ENCODE measurements at places on chromosomes 16 and 17. TPM values are rescaled to one million over a fixed set of nuclear protein-coding genes. Genes with fewer than 3 reads are reported as not detected.

Gene CTF1
- total RNA-seq: 0.29 TPM

Gene MEOX1
- total RNA-seq: 0.84 TPM

Gene NPIPA8
- not detected for total RNA-seq

Gene CDH8
- 1.3 TPM for total RNA-seq

Gene EVI2A
- total RNA-seq: 0.92 TPM

Gene CDR2L
- total RNA-seq: 50.9 TPM

Gene SLC5A10
- total RNA-seq: not detected

Gene OTOP2
- total RNA-seq: not detected

Gene KRT40
- not detected for total RNA-seq

GRCh38 chr17:11852912-11853311, 144.4 kb downstream of the ZNF18 start:
- peak; percentile 1 for DNase-seq

GRCh38 chr16:1992704-1993317, 3.0 kb downstream of the SYNGR3 start:
- DNase-seq: no peak

DNA sequence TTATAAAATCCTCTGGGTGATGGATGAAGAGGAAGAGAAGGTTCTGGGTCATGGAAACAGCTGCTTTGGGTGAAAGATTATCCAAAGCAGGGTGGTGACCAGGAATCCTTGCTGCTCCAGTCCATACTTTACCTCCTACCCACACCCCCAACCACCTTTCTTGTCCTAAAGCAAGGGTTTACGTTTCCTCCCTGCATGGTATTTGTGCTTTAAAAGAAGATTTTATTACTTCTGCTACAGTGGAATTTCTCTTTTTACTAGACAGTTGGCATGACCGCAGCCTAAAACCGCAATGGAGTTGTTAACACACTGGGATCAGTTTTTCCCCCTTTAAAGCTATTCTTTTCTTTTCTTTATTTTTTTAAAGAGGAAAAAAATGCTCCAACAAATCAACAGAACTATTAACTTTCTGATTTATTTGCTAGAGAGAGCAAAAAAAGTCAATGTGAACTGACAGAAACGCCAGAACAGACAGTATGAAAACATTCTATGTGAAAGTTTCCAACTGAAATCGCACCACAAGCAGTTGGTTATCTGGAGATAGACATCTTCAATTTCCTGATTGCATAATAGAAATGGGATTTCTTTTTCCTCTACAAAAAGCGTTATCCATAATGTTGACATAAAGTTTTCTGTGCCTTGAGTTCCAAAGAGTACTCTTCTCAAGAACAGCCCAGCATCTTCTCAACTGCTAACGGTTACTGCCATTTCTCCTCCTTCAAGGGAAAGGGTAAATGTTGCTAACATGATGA, 236.0 kb downstream of the IRX3 start:
- DNase-seq: no peak

- DNase-seq: peak; percentile 60
Observed at GRCh38 chr17:1109606-1110540, 69.9 kb downstream of the ABR start.

GRCh38 chr16:48085729-48086128, 70.1 kb downstream of the ABCC12 start:
- no peak for DNase-seq

- DNase-seq: no peak
Observed at GRCh38 chr17:6713130-6713917, at the start of gene SLC13A5. SLC13A5 (minus strand) TSS chr17:6713369; CDS start chr17:6713333, 36 bp downstream.

GRCh38 chr16:89295915-89296314, 78.4 kb downstream of the ZNF778 start:
- DNase-seq: no peak

- DNase-seq: peak; percentile 42
Observed at GRCh38 chr17:40086150-40087044, 14.0 kb downstream of the NR1D1 start.

DNA sequence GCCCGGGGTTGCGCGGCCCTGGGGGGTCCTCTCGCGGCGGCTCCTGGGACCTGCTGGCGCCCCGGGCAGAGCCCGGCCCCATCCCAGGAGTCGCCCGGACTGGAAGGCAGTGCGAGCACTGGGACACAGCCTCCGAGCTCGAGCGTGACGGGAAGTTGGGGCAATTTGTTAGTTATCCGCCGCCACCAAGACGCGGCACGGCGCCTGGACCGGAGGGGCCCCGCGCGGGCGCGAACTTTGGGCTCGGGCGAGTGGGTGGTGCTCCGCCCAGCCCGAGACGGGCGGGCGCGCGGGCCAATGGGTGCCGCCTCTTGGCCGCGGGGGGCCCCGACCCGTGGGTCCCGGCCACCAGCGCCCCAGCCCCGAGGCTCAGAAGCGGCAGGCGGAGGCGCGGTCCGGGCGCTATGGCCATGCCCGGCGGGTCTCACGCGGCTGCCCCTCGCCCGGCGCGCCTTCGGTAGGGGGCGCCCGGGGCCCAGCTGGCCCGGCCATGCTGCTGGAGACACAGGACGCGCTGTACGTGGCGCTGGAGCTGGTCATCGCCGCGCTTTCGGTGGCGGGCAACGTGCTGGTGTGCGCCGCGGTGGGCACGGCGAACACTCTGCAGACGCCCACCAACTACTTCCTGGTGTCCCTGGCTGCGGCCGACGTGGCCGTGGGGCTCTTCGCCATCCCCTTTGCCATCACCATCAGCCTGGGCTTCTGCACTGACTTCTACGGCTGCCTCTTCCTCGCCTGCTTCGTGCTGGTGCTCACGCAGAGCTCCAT, at the start of gene ADORA2B:
ADORA2B (plus strand) TSS at position 372 of the 768 bp plus-strand sequence; CDS start at position 491, 119 bp downstream.
- DNase-seq: peak; percentile 86

DNA sequence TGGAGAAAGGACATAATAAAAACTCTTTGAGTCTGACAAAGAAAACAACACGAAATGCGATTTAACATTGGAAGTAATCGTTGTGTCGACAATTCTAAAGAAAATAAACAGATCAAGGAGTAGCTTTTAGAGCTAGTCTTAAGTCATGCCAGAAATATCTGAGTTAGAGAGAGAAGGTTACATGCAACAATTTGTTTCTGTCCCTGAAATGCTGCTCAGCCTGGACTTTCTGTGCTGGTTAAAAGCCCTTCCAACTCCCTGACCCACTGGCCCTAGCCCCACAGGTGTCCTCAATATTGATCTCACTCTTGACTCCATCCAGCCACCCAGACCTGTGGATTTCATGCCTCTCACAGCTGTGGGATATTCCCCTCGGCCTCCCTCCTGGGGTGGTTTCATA, 33.2 kb upstream of the TEX2 start:
- DNase-seq: no peak

DNA sequence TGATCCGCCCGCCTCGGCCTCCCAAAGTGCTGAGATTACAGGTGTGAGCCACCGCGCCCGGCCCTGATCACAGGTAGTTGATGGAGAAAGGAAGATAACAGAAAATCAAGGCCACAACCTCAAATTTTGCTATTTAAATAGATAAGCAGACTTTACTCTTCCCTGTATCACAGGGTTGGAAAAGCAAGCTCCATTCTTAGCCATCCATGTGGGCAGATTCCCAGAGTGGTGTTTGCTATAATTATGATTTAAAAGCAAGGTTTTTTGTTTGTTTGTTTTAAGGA, 44.4 kb downstream of the TUBD1 start:
- no peak for DNase-seq

DNA sequence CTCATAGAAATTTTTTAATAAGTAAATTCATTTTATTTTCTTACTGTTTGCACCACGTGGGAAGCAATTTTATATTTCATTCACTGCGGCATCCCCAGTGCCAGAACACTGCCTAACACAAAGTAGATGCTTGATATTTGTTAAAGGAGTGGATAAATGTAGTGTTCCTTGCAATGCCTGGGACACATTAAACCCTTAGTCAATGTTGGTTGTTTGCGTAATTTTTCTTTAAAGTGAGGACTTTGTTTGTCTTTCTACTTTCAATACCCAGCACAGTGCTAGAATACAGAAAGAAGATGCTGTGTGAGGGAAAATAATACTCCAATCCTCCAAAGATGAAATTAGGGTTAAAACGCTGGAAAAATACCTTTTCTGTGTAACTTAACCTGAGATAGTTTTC, 299.3 kb downstream of the MAP2K6 start:
- DNase-seq: no peak

GRCh38 chr16:75570396-75571065, 4.4 kb downstream of the GABARAPL2 start:
- DNase-seq: no peak

DNA sequence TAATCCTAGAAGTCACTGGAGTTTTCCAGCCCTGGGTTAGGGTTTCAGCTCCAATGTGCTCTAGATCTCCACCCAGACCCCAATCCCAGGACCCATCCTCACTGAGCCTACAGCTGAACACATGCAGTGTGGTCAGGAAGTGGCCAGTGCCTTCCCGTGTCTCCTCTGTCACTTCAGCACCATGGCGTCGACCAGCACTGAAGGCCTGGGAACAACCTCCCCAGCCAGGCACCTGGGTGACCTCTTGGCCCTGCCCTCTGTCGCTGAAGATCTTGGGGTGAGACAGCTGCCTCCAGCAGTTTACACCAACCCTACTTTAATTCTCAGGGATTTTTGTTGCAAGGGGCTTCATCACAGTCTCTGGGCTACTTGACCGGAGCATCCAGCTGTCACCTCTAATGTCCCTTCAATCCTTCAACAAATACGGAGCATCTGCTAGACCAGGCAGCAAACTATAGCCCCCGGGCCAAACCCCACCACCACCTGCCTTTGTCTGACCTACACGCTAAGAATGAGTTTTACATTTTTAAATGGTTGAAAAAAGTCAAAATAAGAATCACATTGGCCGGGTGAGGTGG, 18.0 kb upstream of the GSG1L start:
- DNase-seq: no peak

- no peak for DNase-seq
Observed at GRCh38 chr16:67928147-67928546, 3.5 kb downstream of the CTRL start.

- no peak for DNase-seq
Observed at GRCh38 chr17:1108478-1108764, 71.4 kb downstream of the ABR start.

- no peak for DNase-seq
Observed at GRCh38 chr17:49741692-49742076, 22.2 kb downstream of the FAM117A start.

- DNase-seq: peak; percentile 89
Observed at GRCh38 chr16:67055712-67056487, 27.0 kb downstream of the CBFB start.

- no peak for DNase-seq
Observed at GRCh38 chr16:17177959-17178905, 292.5 kb downstream of the XYLT1 start.

DNA sequence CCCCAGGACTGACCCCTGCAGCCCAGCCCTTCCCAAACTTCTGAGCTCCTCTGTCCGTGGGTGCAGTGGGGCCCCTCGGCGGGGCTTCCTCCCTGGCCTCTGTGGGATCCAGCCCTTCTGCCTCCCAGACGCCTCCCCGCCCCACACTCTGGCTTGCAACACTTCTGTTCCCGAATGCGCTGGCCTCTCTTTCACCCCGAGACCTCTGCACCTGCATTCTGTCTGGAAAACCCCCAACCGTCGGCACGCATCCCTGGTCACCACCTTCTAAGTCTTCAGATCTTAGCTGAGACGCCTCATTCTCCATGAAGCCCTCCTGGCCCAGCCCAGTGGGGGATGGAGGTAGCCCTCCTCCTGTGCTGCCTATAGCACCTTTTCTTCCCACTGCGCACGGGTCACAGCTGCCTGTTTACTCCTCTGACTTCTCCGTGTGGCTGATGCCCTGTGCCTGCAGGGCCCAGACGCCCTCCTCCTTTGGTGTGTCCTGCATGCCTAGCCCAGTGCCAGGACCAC, 26.4 kb downstream of the TMEM235 start:
- DNase-seq: no peak

DNA sequence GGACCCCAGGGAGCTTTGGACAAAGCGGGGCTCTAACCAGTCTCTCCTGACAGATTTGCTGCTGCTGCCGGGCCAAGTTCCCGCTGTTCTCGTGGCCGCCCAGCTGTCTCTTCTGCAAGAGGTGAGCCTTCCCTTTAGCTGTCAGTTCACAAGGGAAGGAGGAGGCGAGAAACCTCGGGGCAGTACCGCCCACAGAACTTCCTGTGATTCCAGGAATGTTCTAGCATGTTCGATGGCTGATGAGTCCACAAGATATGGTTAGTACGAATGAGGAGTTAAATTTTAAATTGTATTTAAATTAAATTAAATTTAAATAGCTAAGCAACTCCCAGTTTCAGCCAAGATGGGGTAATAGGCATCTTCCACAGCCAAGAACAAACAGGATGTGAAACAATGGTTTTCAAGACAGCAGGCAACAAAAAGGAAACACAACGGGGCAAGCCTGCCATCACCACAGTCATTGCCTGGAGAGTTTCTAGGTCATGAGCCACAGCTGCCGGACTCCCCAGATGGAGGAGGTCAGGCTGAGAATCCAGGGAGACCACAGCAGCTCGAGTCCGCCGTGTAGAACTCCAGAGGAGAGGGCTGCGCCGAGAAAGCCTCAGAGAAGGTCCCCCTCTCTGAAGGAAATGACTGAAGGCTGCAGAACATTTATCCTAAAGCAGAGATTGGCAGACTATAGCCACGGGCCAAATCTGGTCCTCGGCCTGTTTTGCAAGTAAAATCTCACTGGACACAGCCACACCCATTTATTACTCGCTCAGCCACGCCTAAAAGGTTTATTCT, 9.5 kb upstream of the TCF25 start:
- DNase-seq: peak; percentile 59

- no peak for DNase-seq
Observed at GRCh38 chr16:26169473-26169872, 477.7 kb downstream of the HS3ST4 start.

DNA sequence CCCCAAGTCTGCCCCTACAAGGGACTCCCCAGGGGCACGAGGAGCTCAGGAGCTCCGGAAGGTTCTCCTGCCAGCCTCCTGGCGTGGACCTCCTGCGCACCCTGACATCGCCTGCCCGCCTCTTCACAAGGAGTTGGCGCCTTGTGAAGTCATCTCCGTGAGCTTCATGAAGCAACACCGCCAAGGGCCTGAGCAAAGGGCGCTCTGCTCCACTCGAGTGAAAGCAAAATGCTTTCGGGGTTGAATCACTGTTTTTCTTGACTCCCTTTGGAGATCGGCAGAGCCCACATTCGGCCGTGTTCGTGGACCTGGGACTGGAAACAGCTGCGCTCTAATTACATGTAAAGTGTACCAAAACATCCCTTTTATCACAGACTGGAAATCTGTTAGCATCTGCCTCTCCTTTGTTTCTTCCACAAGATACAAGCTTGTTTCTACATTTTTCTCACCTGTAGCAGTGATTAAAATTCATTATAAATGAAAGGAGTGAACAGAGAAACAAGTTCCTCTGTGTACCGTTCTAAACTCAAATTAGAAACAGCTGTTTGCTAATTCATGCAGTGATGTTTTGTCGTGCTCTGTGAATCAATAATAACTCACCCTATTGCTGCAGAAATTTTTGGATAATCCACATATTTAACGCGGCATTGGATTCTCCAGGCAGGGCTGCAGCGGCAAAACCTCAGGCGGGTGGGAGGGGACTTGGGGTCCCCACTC, 203.3 kb downstream of the ZNF423 start:
- DNase-seq: no peak

DNA sequence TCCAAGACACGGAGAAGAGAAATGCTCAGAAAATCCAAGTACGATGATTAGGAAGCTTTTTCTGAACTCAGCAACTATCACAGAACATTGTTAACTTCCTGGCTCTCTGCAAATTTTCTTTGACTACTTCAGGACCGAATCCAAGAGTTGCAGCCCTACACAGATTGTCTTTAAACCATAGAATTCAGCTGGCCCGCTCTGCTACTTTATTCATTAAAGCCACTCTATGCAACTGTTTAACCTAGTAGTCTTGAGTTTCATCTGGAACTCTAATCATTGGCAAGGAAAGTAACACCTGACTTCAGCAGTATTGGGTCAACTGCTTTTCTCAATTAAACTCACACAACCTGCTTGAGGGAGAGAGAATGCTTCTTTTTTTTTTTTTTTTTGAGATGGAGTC, 210.1 kb downstream of the SLC39A11 start:
- DNase-seq: no peak

Measured in PC-3 (cell line).